ENCODE measurements at places on chromosomes 12 and 14. TPM values are rescaled to one million over a fixed set of nuclear protein-coding genes. Genes with fewer than 3 reads are reported as not detected.

- DNase-seq: no peak
Measured at GRCh38 chr12:118044075-118044474, 16.9 kb downstream of the WSB2 start.

DNA sequence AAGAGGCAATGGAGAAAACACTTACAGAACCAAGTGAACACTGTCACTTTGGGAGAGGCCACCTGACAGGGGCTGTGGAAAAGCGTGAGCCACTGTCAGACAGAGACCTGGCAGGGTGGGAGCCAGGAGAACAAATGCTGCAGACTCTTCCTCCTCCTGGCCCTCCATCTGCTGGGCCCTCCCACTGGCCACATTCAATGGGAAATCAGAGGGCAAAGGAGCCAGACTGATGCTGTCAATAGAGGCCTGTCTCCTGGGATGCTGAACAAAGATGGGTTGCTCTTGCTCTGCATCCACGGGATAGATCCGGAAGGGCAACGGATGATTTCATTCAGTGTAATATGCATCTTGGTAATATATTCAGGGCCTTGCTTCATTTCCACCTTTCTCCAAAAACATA lies 44.9 kb upstream of the BCAT1 start:
- DNase-seq: no peak

- no peak for DNase-seq
Measured at GRCh38 chr14:77343662-77344061, 22.8 kb downstream of the GSTZ1 start.

- DNase-seq: no peak
Measured at GRCh38 chr12:43797561-43798217, 8.4 kb downstream of the TWF1 start.

CMA1 gene
- total RNA-seq: 2.4 TPM

TTC9 gene
- total RNA-seq: 5.5 TPM
